ENCODE measurements at places on chromosomes 6 and 20.

DNA sequence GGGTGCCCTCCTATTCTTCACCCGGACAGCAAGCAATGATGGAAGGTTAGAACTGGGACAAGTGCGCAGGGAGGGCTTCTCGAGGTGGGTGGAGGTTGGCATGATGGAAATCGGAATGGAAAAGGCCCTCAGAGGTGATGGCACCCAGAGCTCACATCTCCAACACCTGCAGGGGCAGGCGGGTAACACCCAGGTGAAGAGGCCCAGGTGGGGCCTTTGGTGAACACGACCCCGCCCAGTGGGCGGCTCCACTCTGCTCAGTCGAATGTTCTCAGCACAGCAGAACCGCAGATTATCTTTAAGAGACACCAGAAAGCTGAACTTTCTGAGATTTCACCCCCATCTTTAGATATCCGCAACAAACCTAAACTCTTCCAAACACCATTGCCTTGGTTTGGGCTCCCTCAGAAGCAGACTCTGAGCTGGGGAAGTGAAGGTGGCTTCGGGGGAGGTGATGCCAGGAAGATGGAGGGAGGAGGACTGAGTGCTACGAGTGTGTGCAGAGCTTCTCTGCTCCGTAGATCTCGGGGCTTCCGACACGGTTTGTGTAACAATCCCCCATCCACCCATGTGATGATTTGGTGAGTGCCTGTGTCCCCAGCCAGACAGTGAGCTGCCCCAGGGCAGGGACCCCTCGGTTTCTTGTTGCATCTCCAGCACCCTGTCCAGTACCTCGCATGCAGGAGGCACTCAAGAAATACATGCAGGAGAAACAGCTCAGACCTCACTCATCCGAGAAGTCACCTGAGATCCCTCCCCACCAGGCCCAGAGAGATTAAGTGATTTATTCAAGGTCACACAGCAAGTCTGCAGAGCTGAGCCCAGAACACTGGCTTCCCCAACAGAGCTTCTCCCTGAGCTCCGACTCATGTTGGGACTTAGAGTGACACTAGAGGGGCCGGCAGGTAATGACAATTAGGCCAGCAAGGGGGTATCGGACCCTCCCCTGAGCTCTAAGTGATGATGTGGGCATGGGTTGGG lies 45.4 kb downstream of the BPIFB1 start:
- DNase-seq, result no peak

GRCh38 chr20:24106150-24106800 lies 117.7 kb upstream of the GGTLC1 start:
- no peak for DNase-seq

DNA sequence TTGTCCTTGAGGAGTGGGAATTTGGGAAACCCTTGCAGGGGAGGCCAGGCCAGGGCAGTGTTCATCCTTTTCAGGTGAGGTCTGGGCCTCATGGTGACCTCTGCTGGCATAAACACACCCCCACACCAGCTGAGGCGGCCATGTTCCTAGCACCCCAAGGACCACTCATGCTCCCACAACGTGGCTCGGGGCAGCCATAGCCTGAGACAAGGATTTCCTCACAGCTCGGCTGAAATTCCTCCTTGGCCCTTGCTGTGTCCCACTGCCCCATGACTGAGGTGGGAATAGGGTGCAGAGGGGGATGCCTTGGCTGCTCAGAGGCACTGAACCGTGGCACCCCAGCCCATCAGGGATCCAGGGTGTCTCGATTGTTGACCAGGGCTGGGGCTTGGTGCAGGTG lies 27.3 kb upstream of the SPDEF start:
- DNase-seq, result peak; percentile 14

GRCh38 chr6:12238219-12238618 lies 51.9 kb upstream of the EDN1 start:
- DNase-seq, result no peak

- DNase-seq, result no peak
Observed at GRCh38 chr20:4722993-4723392, 1.3 kb downstream of the PRND start.

GRCh38 chr6:150967910-150968309 lies 102.4 kb downstream of the MTHFD1L start:
- no peak for DNase-seq

DNA sequence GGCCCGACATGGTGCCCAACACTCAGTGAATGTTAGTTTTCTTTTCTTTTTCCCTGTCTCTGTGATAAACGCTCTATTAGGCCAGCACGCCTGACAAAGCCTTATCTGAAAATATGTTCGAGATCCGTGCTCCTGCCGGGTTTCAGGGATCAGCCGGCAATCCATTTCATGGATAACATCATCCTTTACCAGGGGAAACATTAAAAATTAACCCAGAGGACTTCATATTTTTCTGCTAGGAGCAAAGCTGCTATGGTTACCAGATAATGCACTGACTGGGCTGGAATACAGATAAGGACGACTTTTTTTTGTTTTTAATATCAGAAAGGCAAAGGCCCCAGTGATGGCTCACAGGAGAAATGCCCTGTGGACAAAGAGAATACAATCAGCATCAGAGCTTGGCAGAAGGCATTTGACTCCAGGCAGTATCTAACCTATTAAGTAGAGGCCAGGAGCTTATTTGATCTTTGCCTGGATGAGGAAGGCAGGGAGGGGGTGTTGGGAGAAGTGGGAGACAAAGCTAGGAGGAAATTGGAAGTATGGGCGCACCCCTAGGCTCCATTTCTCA lies 482.0 kb upstream of the CHD6 start:
- DNase-seq, result no peak

DNA sequence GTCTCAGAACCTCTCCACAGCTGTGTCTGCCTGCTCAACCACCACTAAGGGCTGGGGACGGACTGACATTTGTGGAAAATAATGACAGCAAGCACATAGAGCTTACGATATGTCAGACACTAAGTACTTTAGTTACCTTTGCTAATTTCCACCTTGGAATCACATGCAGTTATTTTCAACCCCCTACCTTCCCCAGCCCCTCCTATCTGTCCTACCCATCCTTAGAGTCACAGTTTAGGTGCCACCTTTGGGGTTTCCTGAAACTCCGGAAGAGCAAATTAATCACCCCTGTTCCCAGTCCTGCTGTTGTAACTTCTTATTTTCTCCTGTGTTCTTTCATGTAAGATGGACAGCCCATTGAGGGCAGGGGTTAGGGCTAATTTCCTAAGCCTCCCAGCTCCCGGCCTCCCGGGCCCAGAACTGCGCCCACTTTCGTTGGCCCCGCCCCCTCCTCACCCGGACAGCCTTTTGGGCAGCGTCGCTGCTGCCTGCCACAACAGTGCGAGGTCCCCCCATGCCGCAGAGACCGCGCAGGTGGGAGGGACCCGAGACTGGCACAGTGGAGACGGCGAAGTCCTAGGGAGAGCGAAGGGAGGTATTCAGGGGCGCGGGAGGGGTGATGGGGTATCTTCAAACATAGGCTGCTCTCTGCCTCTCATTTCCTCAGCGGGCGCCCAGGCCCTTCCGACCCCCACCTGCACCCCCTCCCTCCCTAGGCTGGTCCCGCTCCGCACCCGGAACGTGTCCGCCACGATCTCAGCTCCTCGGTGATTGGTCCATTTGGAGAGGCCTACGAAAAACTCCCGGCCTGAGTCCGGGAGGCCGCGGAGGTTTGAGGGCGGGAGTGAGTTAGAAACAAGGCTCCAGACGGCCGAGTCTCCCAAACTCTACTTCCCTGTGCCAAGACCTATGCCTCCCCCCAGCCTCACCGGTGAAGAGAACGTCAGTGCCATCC lies 1.1 kb downstream of the DDAH2 start:
- no peak for DNase-seq

- DNase-seq, result no peak
Observed at GRCh38 chr20:54063992-54064676, 6.3 kb downstream of the BCAS1 start.

- DNase-seq, result no peak
Observed at GRCh38 chr6:35019171-35019570, 122.0 kb downstream of the TCP11 start.

DNA sequence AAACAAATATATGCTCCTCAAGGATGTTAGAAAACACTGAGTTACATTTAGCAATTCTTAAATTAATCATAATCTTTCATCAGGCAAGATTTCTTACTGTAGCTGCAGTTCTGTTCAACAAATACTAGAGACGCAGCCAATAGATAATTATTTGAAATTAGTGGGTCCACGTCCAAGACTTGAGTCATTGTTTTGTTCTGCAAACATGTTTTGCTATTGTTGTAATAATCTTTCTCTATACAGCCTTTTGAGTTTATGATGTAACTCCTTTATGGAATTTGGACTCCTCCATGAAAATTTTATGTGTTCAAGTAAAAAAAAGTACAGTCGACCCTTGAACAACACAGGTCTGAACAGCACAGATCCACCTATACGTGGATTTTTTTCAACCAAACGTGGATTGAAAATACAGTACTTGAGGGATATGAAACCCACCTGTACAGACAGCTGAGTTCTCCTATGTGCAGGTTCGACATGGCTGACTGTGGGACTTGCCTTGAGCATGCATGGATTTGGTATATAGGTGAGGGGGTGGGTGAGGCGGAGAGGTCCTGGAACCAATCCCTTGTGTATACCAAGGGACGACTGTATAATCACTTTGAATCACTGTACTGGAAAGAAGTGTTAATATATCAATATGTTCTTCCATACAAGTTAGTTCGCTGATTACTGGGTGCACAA lies 41.3 kb upstream of the SLC22A16 start:
- DNase-seq, result no peak

Data from activated CD4-positive, alpha-beta T cell treated with anti-CD3 and anti-CD28 coated beads, Interleukin-2, amount 10 ng/mL, durations not matched to agents 7 days and 5 days (primary cell).